ENCODE measurements at places on chromosomes 7 and 10. TPM values are rescaled to one million over a fixed set of nuclear protein-coding genes. Genes with fewer than 3 reads are reported as not detected.

GRCh38 chr10:45557275-45557905 lies 115.2 kb downstream of the ZFAND4 start:
- no peak for DNase-seq

DNA sequence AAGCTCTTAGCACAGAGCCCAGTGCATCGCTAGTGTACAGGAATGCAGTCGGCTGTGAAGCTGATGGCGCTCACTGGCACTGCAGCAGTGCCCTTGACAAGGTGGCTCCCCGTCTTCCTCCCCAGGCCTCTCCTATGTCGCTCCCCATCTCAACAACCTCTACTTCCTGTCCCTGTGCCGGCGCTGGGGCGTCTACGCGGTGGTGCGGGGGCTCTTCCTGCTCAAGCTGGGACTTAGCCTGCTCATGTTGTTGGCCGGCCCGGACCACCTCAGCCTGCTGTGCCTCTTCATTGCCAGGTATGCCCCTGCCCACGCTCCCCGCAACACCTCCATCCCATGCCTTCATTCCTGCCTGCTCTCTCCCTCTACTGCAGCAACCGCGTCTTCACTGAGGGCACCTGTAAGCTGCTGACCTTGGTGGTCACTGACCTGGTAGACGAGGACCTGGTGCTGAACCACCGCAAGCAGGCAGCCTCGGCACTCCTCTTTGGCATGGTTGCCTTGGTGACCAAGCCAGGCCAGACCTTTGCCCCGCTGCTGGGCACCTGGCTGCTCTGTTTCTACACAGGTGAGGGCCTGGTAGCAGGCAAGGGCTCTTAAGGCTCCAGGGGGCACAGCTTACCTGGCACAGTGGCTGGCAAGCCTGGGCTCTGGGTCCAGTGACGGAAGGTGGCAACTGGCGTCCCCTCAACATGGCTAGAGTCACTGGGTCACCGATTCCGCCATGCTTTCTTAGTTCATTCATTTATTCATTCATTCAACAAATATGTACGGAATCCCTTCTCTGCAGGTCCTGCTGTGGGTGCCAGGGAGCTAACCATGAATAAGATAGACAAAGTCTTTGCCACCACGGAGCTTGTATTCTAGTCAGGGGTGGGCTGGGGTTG lies 22.3 kb upstream of the C10orf95 start:
- DNase-seq, result no peak

GRCh38 chr7:44212018-44212417 lies 11.2 kb downstream of the YKT6 start:
- DNase-seq, result peak; percentile 48

- no peak for DNase-seq
Observed at GRCh38 chr10:132373241-132373955, 23.6 kb upstream of the PWWP2B start.

LRRC4 gene
- total RNA-seq, result 1.6 TPM

SCRN1 gene
- 85.6 TPM for total RNA-seq

RASA4 gene
- 63.3 TPM for total RNA-seq
